ENCODE measurements at places on chromosomes 2 and 18. TPM values are rescaled to one million over a fixed set of nuclear protein-coding genes. Genes with fewer than 3 reads are reported as not detected.
A peak's percentile ranks its signal among the peaks of the same experiment; 100 is the strongest.

LOXL3 gene
- polyA plus RNA-seq = 7.3 TPM

ALPI gene
- not detected for polyA plus RNA-seq

GKN1 gene
- polyA plus RNA-seq = not detected

KYNU gene
- polyA plus RNA-seq = 0.60 TPM

UBE2F gene
- 49.0 TPM for polyA plus RNA-seq

MGAT4A gene
- not detected for polyA plus RNA-seq

TXNDC2 gene
- 0.11 TPM for polyA plus RNA-seq

VWC2L gene
- not detected for polyA plus RNA-seq

CHN1 gene
- polyA plus RNA-seq = not detected

PDCD1 gene
- polyA plus RNA-seq = 0.15 TPM

MFSD2B gene
- 2.0 TPM for polyA plus RNA-seq

LRRC30 gene
- polyA plus RNA-seq = 5.9 TPM

- DNase-seq = no peak
These were observed 377.2 kb downstream of the LRATD1 start for GRCh38 chr2:15009681-15010080.

- DNase-seq = no peak
These were observed 9.3 kb upstream of the SNORC start for GRCh38 chr2:232860593-232861241.

- no peak for DNase-seq
These were observed 33.5 kb upstream of the NOL4 start for GRCh38 chr18:34258176-34258575.

- DNase-seq = no peak
These were observed 109.7 kb downstream of the CTNNA2 start for GRCh38 chr2:79622508-79622907.

- no peak for DNase-seq
These were observed 85.3 kb downstream of the NPAS2 start for GRCh38 chr2:100905132-100905805.

DNA sequence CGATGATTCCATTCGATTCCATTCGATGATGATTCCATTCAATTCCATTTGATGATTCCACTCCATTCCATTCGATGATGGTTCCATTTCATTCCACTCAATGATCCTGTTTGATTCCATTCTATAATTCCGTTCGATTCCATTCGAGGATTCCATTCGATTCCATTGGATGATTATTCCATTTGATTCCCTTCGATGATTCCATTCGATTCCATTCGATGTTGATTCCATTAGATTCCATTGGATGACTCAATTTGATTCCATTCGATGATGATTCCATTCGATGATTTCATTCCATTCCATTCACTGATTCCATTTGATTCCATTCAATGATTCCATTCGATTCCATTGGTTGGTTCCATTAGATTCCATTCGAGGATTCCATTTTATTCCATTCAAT lies 1084.4 kb downstream of the RPIA start:
- DNase-seq = no peak

GRCh38 chr2:233912691-233913423 lies 4.3 kb upstream of the TRPM8 start:
- DNase-seq = peak; percentile 38

DNA sequence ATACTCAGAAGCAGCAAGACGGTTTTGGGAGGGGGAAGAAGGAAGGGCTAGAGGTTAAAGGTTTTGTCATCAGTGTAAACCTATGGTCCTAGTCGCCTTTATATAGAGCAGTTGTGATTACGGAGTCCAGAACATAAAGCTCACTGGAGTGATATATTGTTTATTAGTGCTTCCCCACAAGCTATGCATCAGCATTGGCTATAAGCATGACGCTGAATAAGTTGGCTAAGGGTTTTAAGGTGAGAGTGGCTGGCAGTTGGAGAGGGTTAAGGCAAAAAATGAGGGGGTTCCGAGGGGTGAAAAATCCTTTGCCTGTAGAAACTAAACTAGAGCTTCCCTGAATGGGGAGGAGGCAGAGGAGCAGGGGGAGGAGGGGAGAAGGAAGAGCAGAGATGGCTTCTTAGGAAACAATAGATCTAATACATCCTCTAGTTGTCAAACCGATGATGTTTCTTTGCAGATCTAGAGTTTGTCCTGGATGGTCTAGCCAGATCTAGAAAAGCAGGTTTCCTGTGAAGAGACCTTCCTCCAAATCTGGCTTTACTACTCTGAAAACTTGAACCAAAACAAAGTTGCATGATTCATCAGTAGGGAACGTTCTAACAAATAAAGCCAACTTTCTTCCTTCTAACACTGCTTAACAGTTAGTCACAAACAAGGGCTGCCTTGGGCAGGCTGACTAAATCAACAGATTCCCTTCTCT lies 2.5 kb downstream of the KLF7 start:
- DNase-seq = no peak

DNA sequence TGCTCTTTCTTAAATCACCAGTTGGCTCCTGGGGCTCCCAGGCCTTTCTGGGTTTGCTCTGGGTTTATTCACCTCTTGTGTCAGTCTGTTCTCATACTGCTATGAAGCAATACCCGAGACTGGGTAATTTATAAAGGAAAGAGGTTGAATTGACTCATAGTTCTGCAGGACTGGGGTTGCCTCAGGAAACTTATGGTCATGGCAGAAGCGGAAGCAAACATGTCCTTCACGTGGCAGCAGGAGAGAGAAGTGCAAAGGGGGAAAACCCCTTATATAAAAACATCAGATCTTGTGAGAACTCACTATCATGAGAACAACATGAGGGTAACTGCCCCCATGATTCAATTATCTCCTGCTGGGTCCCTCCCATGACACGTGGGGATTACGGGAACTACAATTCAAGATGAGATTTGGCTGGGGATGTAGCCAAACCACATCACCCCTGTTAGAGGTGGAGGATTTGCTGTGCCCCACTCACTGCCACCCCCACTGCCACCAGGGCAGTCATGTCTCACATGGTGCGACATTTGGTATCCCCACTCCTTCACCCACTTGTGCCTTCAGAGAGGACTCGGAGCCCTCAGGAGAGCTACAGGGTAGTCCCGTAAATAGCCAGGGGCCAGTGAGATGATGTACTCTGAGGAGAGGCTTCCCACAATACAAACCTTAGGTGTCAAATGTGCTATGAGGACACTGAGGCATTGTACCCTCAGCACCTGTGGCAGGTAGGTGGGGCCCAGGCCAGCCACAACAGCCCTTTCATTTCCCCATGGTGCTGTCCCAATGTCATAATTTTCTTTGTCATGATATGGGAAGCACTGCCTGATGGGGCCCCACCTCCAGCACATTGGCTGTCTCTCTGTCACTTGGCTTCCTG lies 35.7 kb downstream of the CDC42EP3 start:
- DNase-seq = no peak

DNA sequence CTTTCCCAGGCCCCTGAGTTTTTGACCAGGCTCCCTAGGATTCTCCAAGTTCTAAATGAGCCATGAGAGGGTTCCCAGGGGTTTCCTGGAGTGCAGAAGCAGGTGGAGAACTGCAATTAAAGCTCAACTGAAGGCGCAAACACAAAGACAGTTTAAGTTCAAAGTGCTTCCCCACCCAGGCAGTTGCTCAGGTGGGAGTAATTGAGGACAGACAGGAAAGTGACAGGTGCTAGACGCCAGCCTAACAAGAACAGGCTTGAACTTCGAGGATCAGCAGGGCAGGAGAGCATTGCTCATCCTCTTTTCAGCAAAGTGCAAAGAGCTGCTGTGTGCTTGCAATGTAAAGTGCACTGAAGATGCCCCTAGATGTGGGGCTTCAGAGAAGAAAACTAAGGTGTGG lies 77.2 kb upstream of the ST8SIA3 start:
- no peak for DNase-seq

GRCh38 chr2:191056228-191056627 lies 42.3 kb upstream of the STAT1 start:
- DNase-seq = no peak

DNA sequence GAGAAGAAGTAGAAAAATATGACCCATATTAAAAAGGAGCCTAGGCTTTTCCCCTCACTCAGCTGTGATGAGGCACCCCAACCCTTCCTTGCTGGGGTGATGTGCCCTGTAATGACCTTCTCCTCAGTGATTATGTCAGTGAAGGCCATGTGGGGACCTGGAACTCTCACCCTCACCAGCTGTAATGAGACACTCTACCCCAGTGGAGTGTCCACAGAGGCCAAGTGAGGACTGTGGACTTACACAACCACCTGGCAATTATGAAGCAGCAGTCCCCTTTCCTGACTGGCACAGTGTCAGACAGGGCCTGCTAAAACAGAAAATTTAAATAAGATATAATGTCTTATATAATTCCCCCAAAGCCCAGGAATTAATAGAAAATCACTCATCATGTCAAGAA lies 54.2 kb downstream of the SEMA4F start:
- no peak for DNase-seq

- no peak for DNase-seq
These were observed 30.2 kb downstream of the KLHL14 start for GRCh38 chr18:32742579-32742978.

DNA sequence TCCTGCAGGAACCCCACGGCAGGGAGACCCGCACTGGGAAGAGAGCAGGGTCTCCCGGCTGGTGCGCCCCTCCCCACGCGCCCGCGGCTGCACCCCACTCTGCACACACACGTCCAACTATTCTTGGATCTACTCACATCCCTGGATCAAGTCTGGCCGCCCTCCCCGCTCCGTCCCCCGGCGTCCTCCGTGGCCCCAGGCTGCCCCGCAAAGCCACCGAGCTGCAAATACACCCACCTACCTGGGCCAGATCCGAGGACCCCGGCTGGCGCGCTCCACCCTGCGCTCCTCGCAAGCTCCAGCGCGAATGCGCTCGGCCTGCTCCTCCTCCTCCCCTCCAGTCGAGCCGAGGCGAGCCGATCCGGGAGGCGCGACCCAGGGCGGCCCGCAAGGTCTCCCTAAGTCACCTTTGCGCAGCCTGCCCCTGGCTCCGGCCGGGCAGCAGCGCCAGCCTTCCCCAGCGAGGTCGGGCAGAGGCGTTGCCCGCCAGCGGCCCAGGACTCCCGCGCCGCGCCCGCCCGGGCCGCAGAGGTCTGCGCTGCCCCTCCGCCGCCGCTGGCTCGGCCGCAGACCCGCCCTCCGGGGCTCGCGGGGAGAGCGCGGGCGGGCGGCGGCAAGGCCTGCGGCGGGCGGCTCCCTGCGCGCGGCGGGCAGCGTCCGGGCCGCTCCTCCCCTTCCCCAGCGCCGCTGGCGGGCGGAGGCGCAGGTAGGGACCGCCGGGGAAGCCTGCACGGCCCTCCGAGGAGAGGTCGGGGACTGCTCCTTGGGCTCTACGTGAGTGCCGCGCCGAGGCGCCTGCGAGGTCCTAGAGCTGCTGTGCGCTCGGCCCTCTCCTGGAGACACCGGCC lies 126.0 kb downstream of the OSBPL1A start:
- peak; percentile 75 for DNase-seq

GRCh38 chr2:44358503-44358902 lies 2.8 kb downstream of the PREPL start:
- no peak for DNase-seq

DNA sequence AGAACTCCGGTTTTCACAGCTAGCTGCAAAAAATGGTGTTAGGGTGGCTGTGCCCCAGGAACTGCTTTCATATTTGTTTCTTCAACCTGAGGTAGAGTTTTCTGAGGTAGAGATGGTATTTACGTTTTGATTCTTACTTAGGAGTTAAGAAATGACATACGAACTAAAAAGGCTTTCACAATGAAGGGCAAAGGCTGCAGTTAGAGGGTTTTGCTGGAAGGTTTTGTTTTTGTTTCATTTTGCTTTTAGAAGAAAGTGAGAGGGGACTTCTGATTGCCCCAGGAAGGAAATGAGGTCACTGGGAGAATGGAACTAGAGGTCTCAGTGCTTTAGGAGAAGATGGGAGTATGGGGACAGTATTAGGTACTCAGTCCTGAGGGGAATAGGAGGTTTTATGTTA lies 15.5 kb downstream of the CDCA7 start:
- no peak for DNase-seq

DNA sequence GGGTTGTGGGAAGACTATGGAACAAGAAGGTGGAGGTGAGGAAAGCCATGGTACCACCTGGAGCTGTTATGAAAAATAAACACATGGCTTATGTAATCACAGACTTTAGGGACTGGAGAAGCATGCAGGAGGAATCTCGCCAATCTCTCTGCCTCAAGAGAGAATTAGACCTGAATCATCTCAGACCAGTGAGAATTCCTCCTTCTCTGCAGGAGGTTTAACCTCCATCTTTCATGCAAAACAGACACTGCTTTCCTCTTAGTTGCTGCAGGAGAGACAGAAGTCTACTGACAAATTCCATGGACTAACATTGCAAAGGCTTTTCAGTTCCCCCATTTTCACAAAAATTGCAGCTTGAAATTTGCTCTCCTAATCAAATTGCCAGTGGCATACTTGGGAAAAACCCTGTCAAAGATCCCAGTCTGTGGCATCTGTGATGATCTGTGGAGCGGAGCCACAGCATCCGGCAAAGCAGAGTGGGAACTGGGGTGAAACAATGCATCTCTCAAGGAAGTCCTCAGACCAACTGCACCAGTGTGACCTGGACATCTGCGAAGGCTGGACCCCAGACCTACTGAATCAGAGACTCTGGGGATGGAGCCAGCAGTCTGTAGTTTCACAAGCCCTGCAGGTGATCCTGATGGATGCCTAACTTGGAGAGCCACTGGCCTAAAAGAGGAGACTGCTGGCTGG lies 28.6 kb upstream of the NCKAP5 start:
- no peak for DNase-seq

- no peak for DNase-seq
These were observed 115.5 kb downstream of the COL6A3 start for GRCh38 chr2:237298151-237299118.

DNA sequence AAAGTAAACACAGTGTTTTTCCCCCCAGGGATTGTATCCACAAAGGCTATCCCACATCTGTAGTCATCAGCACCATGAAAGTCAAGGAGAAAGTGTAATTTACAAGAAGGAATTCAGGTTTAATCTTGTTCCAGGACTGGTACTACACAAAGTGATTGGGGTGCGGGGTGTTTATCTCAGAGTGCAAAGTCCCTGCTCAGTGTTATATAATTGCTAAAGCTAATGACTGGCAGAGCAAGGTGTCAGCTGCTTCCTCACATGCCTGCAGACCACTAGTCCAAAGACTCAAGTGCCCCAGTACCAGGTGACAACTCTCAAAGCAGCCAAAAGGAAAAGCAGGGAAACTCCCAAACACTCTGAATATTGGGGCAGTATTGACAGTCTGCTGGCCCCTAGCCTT lies 40.4 kb upstream of the PDCL3 start:
- DNase-seq = no peak

DNA sequence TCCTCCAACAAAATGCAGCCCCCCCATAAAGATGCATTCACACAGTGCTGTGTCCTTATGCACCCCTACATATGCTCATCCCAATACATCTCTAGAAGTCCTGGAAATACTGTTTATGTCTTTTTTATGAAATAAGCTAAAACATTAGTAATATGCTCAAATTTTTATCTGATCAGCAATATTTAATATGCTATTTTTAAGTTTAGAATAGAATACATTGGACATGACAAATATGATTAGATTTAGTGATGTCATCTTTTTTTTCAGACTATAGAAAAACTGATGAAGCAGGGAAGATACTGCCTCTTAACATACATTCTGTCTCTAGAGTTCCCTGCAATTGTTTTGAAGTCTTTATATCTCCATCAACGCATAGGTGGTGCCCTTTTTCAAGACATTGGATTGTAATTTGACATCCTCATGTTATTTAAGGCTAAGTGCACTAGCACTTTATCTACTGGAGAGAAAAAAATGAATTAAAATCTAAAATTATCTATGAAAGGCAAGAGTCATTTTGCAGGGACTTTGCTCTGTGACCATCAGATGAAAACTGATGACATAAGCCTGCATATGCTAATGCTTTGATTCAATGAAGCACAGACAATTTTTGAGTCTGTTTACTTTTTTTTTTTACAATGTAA lies 395.3 kb downstream of the LPIN1 start:
- no peak for DNase-seq

Measured in muscle of arm (tissue), 14 donors.